ENCODE measurements at places on chromosomes 7 and 10.

DNA sequence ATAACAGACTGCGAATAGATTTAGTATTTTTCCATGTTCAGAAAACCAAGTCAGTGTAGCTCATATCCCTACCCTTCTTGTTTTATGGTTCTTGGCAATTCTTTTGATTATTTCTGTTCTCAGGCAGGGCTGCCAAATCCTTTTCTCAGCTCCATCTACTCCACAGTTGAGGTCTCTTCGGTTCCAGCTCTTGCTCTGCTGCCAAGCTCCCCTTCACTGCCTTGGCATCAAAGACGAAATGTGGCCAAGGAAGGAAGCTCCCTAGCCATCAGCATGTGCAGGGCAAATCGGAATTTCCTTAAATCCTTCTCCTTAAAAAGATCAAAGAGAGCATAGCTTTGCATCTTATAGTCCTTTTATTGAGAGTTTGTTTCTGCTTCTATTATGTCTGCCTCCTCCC lies 116.4 kb upstream of the NOBOX start:
- DNase-seq = no peak

- DNase-seq = no peak
These were observed 660 bp downstream of the GALNT17 start for GRCh38 chr7:71132377-71133231.

DNA sequence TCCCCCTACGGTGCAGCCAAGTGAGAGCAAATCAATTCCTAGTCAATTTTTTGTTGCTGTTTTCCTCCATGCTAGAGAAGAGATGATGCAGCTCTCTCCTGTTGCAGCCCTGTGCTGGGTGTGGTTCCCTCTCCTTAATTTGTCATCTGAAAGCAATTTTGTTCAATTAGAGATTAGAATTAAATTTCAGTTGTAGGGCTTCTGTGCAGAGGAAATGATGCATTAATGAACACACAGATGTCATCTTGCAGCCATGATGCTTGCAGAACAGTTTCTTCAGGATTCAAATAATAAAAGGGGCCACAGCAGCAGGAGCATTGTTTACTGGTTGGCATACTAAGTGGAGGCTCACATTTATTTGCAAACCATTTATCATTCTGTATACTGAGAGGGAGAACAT lies 266.0 kb downstream of the AUTS2 start:
- DNase-seq = no peak

GRCh38 chr10:102121739-102122372 lies 1.7 kb upstream of the LDB1 start:
- DNase-seq = no peak

GRCh38 chr7:111083413-111083812 lies 7.5 kb upstream of the LRRN3 start:
- no peak for DNase-seq

- no peak for DNase-seq
These were observed 729.2 kb downstream of the LRMDA start for GRCh38 chr10:76160446-76161300.

- DNase-seq = no peak
These were observed 66.8 kb downstream of the TMEM168 start for GRCh38 chr7:112723416-112723815.

DNA sequence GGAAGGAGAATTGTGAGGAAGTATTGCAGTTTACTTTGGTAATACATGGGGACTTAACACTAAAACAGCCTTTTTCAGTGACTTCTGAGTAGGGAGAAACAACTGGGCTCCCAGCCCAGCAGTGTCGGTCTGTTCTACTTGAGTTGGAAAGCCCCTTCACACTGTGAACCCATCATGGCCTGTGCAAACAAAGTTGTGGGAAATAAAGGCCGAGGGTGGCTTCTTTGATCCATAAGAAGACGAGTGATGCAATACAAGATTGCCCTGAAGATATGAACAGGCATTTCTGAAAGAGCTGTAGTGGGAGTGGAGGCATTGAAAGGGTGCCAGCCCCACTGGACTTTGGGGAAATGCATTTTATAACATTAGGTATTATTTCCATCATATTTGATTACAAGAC lies 28.3 kb downstream of the C10orf120 start:
- no peak for DNase-seq

DNA sequence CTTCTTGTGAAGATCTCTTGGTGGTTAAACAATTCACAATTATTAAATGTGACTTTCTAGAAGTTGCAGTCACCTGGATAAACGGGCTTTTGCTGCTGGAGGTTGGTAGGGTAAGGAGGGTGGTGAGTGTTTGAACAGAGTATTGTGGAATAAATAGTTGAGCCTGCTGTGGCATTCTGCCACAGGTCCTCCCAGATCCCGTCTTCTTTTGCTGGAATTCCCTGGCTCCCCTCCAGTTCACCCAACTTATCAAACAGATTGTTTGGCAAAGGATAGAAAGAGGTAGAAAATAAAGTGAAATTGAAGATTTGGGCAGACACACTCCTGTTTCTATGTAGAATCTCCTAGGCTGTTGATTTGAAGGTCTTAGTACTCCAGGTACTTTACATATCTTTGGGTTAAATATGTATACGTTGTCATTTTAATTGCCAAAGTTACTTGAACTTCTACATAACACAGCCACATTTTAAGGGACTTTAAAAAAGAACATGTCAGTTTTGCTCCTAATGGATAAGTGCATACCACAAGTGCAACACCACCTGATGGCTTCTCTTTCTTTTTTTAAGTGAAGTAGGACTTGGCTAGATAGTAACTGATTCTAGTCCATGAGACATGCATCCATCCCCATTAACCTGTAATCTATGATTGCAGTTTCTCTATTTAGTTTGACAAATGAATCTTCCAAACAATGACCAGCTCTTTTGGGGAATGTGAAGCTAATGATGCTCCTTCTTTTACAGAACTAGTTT lies 83.0 kb downstream of the ARL4A start:
- no peak for DNase-seq

DNA sequence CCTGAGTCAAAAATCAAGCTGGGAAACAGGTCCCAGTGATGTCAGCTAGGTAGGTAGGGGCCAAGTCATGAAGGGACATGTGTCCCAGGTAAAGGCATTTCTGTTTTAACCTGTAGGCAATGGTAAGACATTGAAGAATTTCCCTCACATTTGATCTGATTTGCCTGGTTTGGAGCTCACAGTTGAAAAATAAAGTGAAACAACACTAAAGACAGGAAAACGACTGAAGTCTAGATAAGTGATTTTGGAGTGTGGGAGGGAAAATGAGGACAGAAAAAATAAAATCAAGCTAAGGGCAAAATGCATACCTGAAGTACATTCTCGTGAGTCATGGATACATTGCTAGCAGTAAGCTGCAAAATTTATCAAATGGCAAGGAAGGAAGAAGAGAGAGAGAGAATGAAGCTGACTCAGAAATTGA lies 169.9 kb downstream of the SKIDA1 start:
- DNase-seq = no peak

- no peak for DNase-seq
These were observed 280.9 kb downstream of the BBS9 start for GRCh38 chr7:33410266-33410665.

DNA sequence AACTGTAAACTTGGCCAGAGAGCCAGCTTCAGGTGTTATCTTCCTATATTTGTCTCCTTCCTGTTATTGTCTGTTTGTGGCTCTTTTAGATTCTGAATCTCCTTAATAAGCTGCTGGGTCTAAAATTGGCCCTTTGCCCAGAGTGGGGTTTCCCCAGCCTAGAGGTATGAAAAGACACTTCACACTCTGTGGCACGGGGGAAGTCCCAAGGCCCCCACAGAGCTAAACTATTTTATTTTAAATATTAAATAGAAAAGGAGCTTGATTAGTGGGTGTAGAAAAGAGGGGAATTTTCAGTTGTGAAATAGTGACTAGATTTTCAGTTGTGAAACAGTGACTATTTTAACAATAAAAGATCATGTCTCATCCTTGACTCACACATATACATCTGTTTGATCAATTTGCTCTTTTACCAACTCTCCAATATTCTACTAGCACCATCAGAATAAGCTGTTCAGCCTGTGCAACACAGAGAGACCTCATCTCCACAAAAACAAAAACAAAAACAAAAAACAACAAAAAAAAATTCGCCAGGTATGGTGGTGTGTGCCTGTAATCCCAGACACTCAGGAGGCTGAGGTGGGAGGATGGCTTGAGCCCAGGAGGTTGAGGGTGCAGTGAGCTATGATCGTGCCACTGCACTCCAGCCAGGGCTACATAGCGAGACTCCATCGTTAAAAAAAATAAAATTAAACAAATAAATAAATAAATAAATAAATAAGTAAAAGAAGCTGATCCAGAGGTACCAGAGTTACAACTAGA lies 24.9 kb upstream of the ADO start:
- no peak for DNase-seq

- DNase-seq = peak; percentile 12
These were observed 31.9 kb upstream of the AGBL3 start for GRCh38 chr7:134954197-134955082.

DNA sequence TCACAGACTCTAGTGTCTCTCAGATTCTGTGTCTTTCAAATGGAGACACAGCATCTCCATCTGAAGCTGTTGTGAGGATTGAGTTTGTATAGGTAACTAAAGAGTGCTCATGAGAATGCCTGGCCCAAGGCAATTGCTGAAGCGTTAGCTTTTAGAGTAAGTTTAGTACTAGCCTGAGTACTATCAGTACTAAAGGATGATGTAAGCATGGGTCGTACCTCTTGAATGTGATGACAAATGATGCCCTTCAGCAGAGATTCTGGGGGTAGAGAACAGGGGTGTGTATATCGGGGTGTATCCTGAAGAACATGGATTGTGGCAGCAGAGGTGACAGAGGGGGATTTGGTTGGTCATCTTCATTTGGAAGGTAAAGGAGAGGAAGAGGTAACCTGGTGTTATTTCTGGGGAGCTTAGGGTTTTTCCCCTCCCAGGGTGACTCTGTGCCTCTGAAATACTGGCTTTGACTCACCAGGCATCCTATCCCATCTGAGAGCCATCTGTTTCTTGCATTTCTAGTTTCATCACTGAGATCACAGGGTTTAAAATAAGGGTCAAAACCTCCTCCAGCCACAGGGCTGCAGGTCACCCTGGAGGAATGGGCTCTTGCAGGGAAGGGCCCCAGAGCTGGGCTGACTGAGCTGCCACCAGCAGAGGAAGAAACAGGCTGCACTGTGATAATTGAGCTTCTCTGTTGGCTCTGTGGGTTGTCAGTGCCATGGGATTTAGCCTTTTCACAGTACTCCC lies 756.0 kb downstream of the KCNMA1 start:
- DNase-seq = no peak

- DNase-seq = no peak
These were observed 16.5 kb downstream of the SGPL1 start for GRCh38 chr10:70832221-70832620.

GRCh38 chr7:73988197-73988596 lies 39.8 kb upstream of the ELN start:
- no peak for DNase-seq

GRCh38 chr7:66697449-66698438 lies 42.8 kb upstream of the RABGEF1 start:
- DNase-seq = no peak

DNA sequence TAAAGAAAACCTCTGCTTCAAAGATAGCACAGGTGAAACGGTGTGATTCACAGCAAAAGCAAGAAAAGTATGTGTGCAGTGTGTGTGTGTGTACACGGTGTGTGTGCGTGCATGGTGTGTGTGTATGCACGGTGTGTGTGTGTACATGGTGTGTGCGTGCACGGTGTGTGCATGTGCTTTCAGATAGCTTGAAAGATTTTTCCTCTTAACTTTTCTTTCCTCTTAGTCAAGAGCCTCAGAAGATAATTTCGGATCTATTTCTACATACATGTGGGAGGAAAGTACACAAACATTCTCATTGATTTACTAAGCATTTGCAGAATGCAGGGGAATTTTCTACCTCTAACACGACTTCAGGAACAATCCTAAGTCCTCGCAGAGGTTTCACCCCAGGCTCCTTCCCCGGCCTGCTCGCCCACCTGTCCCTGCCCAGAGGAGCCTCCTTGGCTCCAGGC lies 2.9 kb downstream of the FGFR2 start:
- DNase-seq = no peak

DNA sequence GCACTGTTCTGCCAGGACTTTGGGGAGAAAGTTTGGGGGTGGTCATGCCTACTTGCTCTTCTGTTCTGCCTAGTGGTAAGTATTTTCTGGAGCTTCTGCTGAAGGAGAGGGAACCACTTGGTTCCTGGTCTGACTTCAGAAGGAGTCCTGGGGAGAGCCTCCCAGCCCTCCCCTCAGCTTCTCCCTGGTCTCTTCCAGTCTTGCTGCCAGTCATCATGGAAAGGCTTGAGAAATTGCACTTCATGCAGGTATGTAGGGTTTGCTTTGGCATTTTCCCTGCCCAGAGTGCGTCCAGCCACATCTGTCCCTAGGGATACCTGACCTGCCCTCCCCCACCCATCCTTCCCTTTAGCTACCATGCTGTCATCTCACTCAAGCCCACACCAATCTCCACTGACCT lies 11.1 kb upstream of the WBP1L start:
- no peak for DNase-seq

- no peak for DNase-seq
These were observed 55.2 kb downstream of the LRMDA start for GRCh38 chr10:75486591-75486990.

- no peak for DNase-seq
These were observed 21.6 kb downstream of the NT5C3A start for GRCh38 chr7:33040803-33041516.

DNA sequence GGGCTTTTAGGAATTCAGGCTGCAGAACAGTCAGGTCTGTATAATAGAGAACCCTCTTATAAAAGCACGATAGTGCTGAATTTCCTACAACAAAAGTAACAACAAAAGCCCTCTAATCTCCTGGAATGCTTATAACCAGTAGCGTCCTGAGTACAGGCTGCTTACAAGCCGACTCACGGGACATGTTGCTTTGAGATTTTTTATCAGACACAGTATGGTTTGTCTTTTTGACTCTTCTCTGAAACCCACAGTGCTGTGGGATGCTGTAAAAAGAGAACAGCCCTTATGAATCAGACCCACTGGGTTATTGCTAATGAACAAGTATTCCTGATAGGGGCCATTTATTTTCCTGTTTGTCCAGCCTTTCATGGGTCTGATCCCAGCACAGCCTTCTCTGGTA lies 59.4 kb downstream of the PLPP4 start:
- DNase-seq = no peak

DNA sequence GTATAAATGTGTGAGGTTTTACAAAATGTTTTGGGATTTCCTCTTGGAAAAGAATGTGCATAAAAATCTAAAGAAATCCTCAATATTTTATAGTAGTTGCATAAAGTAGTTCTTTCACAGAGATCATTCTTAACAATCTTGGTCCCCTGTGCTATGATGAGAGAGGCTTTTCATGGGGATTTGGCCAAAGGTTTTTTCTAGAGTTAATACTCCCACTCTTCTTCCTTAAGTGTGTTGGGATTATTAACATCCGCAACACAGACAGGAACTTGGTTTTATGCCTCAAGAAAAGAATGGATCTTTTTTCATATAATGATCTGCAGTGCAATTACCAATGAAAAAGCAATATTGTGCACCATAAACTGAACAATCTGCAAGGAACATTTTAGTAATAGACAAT lies 71.5 kb downstream of the AGMO start:
- DNase-seq = no peak
